Aorta (tissue), 5 donors: ENCODE measurements at places on chromosomes 4 and X.

DNA sequence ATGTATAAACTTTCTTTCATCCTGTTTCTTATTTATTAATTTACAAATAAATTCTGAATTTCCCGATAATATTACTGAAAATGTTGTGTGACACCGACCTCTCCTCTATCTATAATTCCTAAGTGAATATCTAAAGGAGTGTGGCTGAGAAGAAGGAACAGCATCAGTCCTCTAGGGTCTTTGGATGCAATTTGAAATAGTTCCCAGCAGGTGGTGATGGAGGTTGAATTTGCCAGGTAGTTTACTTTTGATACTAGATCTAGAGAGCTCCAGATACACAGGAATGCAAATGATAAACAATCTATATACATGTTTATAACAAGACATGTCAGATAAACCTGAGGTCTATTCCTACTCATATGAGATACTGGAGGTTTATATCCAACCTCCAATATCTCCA, 305.4 kb downstream of the PCDH18 start:
- no peak for DNase-seq
- H3K4me1 ChIP-seq = no peaks in the 10 kb centered on the region
- H3K4me3 ChIP-seq = no peak overlapping the region
- H3K27ac ChIP-seq = no peak overlapping the region

DNA sequence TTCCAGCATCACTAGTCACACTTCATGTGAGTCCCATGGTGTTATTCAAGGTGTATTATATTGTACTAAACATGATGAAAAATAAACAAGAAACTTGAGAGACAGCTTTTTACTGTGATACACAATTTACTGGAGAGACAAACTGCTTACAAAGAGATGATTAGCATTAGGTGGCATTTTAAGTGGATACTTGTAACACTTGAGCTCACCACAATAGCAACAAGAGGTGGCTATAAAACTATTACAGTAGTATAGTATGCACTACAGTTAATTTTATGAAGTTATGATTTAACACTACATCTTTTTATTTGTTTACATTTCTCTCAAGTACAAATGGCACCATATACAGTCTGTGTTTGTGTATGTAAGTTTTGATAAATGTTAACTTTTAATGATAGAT, 246.6 kb downstream of the PARM1 start:
- no peak overlapping the region for H3K27ac ChIP-seq
- no peak overlapping the region for H3K4me3 ChIP-seq
- H3K27me3 ChIP-seq = no peaks in the 10 kb centered on the region
- DNase-seq = no peak
- no peaks in the 10 kb centered on the region for H3K4me1 ChIP-seq

DNA sequence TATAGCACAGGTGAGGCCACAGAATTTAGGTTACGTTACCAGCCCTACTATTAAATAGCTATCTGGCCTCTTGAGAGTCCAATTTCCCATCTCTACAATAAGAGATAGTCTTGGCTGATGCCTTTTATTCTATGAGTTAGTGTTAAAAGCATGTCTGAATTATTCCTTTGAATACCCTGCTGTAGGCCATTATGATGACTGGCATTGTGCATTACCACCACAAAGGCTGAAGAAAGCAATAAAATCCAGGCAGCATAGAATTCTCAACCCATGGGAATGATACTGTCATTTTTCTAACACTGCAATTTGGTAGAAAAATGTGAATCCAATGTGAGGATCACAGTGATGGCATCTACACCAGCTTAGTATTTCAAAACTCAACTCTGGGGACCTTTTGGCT, 51.4 kb downstream of the OTC start:
- no peak overlapping the region for H3K4me3 ChIP-seq
- H3K27ac ChIP-seq = no peak overlapping the region
- no peaks in the 10 kb centered on the region for H3K27me3 ChIP-seq
- no peak for DNase-seq
- H3K4me1 ChIP-seq = no peaks in the 10 kb centered on the region

DNA sequence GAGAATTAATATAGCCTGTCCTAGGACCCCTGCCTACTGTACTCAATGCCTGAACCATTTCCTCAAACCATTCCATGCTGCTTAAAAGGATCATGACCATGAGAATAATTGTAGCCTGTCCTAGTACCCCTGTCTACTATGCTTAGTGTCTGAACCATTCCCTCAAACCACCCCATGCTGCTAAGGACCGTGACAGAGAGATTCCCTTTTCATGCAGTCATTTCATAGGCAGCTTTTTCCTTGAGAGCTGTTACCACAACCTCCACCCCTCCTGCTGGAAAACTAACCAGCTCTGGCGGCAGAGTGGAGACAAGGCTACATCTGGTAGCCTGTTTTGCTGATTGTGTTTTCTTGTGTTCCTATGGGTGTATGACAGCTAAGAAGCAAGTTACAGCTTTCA, 174.9 kb upstream of the SMARCAD1 start:
- no peaks in the 10 kb centered on the region for H3K4me1 ChIP-seq
- H3K27ac ChIP-seq = no peak overlapping the region
- no peak for DNase-seq
- no peaks in the 10 kb centered on the region for H3K27me3 ChIP-seq
- H3K36me3 ChIP-seq = no peaks in the 10 kb centered on the region

DNA sequence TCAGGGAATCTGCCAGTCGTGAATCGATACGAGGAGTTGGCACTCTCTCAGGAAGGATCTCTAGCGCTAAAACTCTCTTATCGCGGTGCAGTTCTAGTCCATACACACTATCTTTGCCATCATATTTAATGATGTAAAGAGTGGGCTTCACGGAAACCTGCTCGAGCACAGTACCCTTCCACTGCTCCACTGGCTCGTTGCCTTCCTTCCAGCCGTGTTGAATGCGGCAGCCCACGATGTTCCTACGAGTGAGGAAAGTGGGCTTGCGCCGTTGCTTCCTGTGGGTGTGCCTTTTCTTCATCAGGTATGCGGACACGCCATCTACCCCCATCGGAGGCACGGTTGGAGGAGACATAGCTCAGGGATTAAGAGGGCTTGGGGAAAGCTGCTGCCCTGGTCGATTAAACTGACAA, 661 bp downstream of the SPIN4 start:
- H3K27ac ChIP-seq = no peak overlapping the region
- peak overlapping the region; percentile 60 for H3K4me3 ChIP-seq
- H3K36me3 ChIP-seq = no peaks in the 10 kb centered on the region
- DNase-seq = peak; percentile 75
- no peaks in the 10 kb centered on the region for H3K4me1 ChIP-seq

GRCh38 chrX:45598861-45599260, 398.2 kb upstream of the DIPK2B start:
- H3K27me3 ChIP-seq = no peaks in the 10 kb centered on the region
- no peak overlapping the region for H3K27ac ChIP-seq
- no peaks in the 10 kb centered on the region for H3K36me3 ChIP-seq
- H3K4me1 ChIP-seq = no peaks in the 10 kb centered on the region
- no peak overlapping the region for H3K4me3 ChIP-seq

- no peak for DNase-seq
- H3K27ac ChIP-seq = no peak overlapping the region
- H3K4me1 ChIP-seq = no peaks in the 10 kb centered on the region
- no peaks in the 10 kb centered on the region for H3K27me3 ChIP-seq
- H3K4me3 ChIP-seq = no peak overlapping the region
- no peaks in the 10 kb centered on the region for H3K36me3 ChIP-seq
These were observed 64.8 kb downstream of the TAB3 start for GRCh38 chrX:30824275-30824674.

- no peak for DNase-seq
- no peak overlapping the region for H3K4me3 ChIP-seq
- no peaks in the 10 kb centered on the region for H3K27me3 ChIP-seq
- no peaks in the 10 kb centered on the region for H3K4me1 ChIP-seq
- H3K36me3 ChIP-seq = no peaks in the 10 kb centered on the region
These were observed 35.5 kb downstream of the NAA11 start for GRCh38 chr4:79290376-79290775.

- H3K4me1 ChIP-seq = no peaks in the 10 kb centered on the region
- no peak overlapping the region for H3K27ac ChIP-seq
- H3K27me3 ChIP-seq = no peaks in the 10 kb centered on the region
- no peak overlapping the region for H3K4me3 ChIP-seq
- DNase-seq = no peak
These were observed 79.8 kb downstream of the IQCM start for GRCh38 chr4:149735796-149736195.

GRCh38 chrX:115047715-115048114, 30.3 kb upstream of the IL13RA2 start:
- H3K4me1 ChIP-seq = no peaks in the 10 kb centered on the region
- H3K4me3 ChIP-seq = no peak overlapping the region

DNA sequence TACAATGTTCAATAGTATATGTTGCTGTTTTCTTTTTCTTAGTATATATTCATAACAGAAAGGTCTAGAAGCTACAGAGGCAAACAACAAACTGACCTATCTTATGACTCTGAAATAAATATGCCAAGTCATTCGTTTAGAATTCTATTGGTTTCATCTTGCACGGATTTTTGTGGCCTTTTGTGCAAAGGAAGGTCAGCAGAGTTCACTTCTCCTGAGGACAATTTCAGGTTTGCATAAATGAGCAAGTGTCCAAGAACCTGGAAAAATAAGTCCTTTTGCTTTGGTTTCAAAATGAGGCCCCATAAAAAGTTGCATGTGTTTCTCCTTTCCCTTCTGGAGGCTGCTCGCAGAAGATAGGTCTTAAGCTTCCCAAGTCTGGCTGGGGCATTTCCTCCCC, 156.9 kb downstream of the APBB2 start:
- DNase-seq = no peak
- H3K27me3 ChIP-seq = no peaks in the 10 kb centered on the region
- no peak overlapping the region for H3K27ac ChIP-seq
- peaks cover 7% of the 10 kb centered on the region for H3K4me1 ChIP-seq
- H3K36me3 ChIP-seq = no peaks in the 10 kb centered on the region

DNA sequence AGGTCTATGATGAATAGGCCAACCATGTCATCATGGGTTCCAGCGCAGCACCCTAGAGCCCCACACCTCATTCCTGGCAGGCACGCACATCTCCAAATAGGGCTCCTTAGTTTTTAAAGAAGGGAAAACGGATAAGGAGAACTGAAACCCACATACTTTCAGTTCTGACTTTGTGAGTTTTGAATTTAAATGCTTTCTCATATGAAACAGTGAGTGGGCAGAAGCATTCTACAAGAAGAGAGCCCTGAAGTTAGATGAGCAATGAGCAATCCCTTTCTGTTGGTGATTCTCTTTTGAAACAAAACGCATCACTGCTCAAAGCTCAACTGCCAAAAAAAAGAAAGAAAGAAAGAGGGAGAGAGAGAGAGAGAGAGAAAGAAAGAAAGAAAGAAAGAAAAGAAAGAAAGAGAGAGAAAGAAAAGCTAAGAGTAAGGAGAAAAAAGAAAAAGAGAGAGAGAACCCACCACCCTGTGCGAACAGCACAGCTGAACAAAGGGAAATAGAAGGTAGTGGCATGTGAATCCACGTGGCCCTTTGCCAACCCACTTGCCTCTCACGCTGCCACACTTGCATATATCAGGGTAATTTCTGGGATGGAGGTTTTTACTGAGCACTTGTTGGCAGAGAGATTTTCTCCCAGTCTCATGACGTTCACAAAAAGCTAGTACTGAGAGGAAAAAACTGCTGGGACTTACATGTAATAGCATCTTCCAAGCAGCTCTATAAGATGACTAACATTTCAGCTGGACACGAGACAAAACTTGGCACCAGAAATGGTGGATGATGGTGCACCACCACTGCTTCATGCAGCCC, 31.0 kb downstream of the TMSB4X start:
- H3K36me3 ChIP-seq = no peaks in the 10 kb centered on the region
- DNase-seq = no peak
- no peak overlapping the region for H3K4me3 ChIP-seq

DNA sequence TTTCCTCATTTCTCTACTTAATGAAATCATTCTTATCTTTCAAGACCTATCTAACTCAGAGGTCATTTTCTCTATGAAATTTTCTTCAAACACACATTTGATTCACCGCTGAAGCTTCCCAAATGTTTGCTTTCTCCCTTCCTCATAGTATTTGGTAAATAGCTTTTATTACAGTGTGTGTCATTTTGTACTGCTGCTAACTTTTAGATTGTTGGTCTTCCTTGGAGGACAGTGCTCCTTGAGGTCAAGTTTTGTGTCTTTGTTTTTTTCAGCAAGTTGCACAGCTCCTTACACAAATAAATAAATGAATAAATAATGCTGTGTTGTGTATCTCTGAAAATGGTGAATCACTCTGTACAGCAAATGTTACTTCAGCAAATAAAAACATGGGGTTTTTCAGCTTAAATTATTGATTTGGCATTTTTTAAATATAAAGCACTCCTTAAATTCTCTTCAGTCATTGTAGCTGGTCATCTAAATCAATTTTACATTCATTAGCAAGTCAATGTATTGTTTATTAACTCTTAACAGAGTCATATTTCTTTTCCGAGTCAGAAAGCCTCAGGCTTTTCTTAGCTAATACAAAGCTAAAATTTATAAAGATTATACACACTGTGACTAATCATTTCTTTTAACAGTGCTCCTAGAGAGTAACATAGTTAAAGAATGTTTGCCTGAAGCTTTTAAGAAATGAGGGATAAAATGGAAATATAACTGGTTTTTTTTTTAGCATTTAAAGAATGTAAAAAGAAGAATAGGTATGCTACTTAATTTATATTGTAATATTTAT, 30.1 kb upstream of the MAD2L1 start:
- H3K36me3 ChIP-seq = no peaks in the 10 kb centered on the region
- DNase-seq = no peak
- H3K4me1 ChIP-seq = no peaks in the 10 kb centered on the region
- H3K27ac ChIP-seq = no peak overlapping the region
- H3K27me3 ChIP-seq = no peaks in the 10 kb centered on the region
- H3K4me3 ChIP-seq = no peak overlapping the region

- H3K4me1 ChIP-seq = no peaks in the 10 kb centered on the region
- no peak overlapping the region for H3K4me3 ChIP-seq
- no peaks in the 10 kb centered on the region for H3K36me3 ChIP-seq
- DNase-seq = no peak
These were observed 24.9 kb upstream of the GPC4 start for GRCh38 chrX:133440081-133440796.

GRCh38 chrX:65993332-65993731, 46.5 kb downstream of the VSIG4 start:
- H3K27ac ChIP-seq = no peak overlapping the region
- H3K36me3 ChIP-seq = no peaks in the 10 kb centered on the region
- no peaks in the 10 kb centered on the region for H3K27me3 ChIP-seq
- no peak overlapping the region for H3K4me3 ChIP-seq
- DNase-seq = no peak

DNA sequence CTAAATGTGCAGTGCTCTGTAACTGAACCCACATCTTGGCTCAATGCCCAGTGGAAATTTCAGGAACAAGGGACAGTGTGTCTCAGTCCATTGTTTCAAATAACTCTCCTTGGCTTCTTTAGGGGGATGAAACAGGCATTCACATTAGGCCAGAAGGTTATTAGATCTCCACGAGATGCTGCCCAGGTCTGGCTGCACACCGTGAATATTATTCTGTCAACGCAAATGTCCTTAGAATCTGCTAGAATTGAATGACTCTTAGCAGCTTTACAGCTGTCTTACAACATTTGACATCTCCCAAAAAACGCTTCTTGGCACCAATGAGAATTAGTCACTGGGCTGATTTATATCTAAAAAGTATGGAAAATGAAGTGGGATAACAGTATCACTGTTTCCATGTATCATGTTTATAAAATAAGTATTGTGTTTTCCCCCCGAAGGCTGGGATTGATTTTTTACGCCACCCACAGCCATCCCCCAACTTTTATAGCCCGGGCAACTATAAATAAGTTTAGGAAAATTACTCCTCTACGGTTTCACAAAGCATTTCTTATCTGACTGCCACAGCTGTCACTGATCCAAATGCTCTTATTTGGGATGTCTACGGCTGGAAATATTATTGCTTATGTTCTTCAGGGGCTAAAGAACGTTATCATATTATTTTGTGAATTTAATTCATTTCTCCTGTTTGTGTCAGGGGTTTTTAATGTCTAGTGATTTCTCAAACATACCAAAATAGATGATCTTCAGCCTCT, 559.7 kb upstream of the FAT1 start:
- no peak overlapping the region for H3K4me3 ChIP-seq
- H3K27ac ChIP-seq = no peak overlapping the region
- no peaks in the 10 kb centered on the region for H3K27me3 ChIP-seq
- H3K4me1 ChIP-seq = no peaks in the 10 kb centered on the region
- no peaks in the 10 kb centered on the region for H3K36me3 ChIP-seq
